ENCODE measurements at places on chromosomes 5 and 9.
A peak's percentile ranks its signal among the peaks of the same experiment; 100 is the strongest.

DNA sequence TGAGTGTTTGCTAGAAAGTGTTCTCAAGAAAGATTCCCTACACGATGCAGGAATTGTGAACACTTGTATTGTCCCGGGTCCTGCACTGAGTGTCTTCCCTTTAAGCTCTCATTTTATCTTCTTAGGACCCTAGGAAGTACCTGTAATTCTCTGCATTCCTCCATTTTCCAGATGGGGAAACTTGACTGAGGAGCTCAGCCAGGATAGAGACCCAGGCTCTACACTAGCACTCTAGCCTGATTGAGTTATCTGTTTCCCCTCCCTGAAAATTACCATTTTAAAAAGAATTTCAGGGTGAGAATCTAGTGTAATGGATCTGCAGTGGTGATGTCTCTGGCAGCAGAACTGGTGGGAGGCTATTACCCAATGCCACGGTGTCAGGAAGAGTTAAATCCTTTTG, 453.9 kb downstream of the KDM4C start:
- DNase-seq: no peak

DNA sequence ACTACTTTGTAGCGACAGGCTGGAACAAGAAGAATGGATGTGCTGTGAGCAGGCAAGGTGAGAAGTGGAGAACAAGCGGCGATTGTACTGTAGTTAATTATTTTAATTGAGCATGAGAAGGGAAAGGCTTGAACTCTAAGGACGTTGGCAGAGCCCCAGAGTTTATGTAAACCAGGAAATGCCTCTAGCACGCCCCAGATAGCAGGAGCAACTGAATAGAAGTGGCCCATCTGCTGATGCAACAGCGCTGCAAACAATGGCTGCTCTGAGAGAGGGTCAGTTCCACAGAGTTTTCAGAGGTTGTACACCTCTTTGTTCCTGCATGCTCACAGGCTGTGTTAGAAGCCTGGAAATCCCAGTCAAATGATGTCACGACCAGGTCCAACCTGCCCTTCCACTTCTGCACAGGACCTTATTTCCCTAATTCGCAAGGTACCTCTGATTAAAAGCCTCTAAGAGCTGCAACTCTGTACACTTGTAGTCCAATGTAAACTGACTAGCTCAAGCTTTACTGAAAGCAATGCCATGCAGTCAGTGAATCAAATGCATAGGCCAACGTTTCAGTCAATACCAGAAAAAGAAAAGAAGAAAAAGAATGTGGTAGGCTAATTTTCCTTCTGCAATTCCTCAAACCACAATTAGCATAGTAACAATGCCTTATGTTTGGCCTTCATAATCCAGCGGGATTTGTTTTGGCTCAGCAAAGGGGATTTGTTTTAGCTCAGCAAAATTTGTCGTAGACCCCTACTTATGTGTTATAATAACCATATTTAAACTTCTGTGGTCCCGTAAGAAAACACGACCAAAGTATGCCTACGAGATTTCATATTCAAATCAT, 119.6 kb upstream of the RETREG1 start:
- DNase-seq: no peak

- no peak for DNase-seq
Observed at GRCh38 chr9:99868845-99869244, 37.6 kb upstream of the STX17 start.

GRCh38 chr9:81116340-81117137, 572.8 kb downstream of the TLE1 start:
- no peak for DNase-seq

GRCh38 chr5:74517700-74518099, 122.8 kb downstream of the ENC1 start:
- DNase-seq: no peak

DNA sequence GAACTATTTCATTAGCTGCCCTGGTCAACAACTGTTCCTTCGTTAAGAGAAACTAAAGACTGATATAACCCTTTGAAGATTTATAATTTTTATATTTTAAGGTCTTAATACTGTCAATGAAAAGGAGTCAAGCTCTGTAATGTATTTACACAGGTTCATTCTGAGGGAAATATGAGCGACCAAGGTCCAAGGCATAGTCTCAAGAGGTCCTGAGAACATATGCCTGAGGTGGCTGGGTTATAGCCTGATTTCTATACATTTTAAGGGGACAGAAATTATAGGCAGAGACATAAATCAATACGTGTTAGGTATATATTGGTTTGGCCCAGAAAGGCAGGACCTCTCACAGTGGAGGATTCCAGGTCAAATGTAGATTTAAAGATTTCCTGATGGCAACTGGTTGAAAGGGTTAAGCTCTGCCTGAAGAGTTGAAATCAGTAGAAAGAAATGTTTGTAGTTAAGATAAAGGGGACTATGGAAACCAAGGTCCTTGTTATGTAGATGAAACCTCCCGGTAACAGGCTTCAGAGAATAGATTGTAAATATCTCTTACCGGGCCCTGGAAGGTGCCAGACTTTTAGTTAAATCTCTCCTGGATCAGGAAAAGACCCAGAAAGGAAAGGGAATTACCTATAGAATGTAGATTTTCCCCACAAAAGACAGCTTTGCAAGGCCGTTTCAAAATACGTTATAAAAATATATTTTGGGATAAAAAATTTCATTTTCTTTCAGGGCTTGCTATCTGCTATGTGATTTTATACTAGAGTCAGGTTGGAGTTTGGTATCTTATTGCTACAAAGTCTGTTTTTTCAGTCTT, 107.3 kb upstream of the PRLR start:
- no peak for DNase-seq

GRCh38 chr5:400282-401145, 42.5 kb upstream of the EXOC3 start:
- DNase-seq: no peak

GRCh38 chr5:176870110-176870591, 29.0 kb downstream of the HK3 start:
- peak; percentile 17 for DNase-seq

- DNase-seq: no peak
Observed at GRCh38 chr9:105993921-105994715, 299.8 kb downstream of the TMEM38B start.

DNA sequence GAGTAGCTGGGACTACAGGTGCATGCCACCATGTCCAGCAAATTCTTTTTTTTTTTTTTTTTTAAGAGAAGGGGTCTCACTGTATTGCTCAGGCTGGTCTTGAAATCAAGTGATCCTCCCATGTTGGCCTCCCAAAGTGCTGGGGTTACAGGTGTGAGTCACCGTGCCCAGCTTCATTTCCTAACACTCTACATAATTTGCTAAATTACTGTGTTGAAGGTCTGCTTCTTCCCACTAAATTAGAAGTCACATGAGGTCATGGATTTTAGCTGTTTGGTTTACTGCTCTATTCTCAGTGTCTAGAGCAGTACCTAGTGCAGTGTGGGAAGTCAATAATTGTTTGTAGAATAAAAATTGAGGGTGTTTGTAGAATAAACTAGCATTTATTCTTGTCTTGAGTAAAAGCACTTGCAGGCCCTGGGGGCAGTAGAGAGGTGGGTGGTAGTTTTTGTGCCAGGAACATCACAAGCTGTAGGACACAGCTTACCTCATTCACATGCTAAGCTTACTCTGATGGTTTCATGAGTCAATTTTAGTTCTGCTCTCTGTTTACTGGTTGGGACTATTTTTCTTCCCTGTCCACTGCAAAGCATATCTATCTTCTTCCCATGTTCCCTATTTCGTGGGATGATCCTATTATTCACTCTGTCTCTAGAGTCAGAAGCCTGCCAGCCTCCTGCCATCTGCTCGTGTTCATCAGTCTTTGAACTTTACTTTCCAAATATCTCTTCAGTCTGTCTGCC, 7.0 kb downstream of the TEX48 start:
- no peak for DNase-seq

DNA sequence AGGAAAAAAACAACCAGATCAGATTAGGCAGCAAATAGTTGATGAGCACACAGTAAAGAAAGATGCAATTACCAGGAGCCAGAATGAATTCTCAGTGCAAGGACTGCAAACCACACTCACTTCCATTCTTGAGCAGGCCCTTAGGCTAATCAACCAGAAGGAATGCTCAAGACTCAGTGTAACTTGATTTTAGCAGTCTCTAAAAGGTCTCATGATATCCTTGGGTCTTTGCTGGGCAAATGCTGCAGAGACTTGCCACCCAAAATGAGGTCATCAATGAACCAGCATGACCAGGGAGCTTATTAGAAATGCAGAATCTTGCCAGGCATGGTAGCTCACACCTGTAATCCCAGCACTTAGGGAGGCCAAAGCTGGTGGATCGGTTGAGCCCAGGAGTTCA, 20.1 kb upstream of the TMEM245 start:
- DNase-seq: no peak

- DNase-seq: no peak
Observed at GRCh38 chr5:395921-396530, 47.0 kb upstream of the EXOC3 start.

GRCh38 chr5:142107036-142107735, 1.4 kb upstream of the NDFIP1 start:
- DNase-seq: no peak

GRCh38 chr9:79256691-79257213, 315.0 kb upstream of the TLE4 start:
- no peak for DNase-seq

GRCh38 chr5:88666761-88667495, 216.1 kb downstream of the MEF2C start:
- no peak for DNase-seq

DNA sequence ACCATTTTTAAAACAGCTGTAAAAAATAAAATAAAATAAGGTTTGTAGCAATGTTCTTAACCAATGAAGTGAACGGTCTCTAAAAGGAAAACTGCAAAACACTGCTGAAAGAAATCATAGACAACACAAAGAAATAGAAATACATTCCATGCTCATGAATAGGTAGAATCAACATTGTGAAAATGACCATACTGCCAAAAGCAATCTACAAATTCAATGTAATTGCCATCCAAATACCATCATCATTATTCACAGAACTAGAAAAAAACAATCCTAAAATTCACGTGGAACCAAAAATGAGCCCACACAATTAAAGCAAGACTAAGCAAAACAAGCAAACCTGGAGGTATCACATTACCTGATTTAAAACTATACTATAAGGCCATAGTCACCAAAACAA, 67.6 kb upstream of the RGMB start:
- DNase-seq: no peak

- DNase-seq: no peak
Observed at GRCh38 chr5:135842737-135843136, 8.3 kb downstream of the SLC25A48 start.

DNA sequence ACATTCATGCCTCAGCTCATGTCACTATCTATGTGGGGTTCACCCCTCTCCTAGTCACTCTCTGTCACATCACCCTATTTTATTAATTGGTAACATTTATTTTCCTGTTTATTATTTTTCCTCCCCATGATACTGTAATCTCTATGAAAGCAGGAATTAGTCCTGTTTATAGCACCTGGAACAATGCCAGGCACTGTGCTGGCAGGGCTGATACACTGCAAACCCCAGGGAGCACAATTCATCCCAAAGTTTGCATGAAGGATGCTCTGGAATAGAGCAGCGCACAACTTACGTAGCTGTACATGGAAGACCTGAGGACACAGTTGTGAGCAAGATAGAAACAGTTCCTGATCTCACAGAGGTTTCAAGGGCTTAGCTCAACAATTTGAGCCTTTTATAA, 103.2 kb downstream of the NSG2 start:
- DNase-seq: no peak

DNA sequence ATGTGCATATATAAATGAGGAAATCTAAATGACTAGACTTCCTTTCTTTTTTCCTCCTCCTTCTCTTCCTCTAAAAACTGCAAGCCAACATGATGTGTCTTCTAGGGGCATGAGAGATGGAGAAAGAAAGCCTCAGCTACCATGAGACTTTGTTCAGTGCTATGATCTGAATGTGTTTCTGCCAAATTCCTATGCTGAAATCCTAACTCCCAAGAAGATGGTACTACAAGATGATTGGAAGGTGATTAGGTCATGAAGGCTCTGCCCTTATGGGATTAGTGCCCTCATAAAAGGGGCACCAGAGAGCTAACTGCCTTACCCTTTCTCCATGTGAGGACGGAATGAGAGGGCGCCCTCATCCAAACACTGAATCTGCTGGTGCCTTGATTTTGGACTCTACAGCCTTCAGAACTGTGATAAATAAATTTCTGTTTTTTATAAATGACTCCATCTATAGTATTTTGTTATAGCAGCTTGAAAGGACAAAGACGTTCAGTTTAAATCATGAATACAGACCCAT, 72.2 kb upstream of the IL6ST start:
- no peak for DNase-seq

GRCh38 chr9:127229691-127230417, 34.7 kb upstream of the GARNL3 start:
- no peak for DNase-seq

- no peak for DNase-seq
Observed at GRCh38 chr9:87909310-87910041, 8.3 kb upstream of the SPATA31C1 start.

GRCh38 chr9:113907282-113907681, 31.2 kb downstream of the ZNF618 start:
- DNase-seq: no peak

DNA sequence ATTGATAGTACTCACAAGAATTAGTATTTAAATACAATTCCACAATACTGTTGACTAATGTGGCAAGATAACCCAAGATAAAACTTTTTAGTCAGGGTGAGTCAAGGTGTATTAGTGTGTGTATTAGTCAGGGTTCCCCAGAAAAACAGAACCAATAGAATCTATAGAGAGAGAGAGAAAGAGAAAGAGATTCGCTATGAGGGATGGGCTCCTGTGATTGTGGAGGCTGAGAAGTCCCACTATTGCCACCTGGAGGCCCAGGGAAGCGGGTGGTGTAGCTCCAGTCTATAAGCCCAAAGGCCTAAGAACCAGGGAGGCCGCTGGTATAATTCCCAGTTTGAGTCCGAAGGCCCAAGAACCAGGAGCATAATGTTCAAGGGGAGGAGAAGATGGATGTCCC, 10.0 kb upstream of the SHISAL2B start:
- DNase-seq: no peak
